ENCODE measurements at places on chromosomes 5 and 9.

DNA sequence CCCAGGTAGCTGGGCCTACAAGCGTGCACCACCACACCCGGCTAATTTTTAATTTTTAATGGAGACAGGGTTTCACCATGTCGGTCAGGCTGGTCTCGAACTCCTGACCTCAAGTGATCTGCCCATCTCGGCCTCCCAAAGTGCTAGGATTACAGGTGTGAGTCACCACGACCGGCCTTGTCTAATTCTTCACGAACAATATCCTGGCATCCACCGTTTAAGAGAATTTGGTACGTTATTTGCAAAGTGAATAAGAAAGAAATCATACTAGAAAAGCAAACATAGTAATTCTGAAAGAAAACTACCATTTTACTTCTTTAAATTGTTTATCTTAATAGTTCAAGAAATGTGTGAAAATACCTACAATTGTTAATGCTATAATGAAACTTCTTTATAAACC, 42.9 kb upstream of the TRIO start:
- no peak for DNase-seq

DNA sequence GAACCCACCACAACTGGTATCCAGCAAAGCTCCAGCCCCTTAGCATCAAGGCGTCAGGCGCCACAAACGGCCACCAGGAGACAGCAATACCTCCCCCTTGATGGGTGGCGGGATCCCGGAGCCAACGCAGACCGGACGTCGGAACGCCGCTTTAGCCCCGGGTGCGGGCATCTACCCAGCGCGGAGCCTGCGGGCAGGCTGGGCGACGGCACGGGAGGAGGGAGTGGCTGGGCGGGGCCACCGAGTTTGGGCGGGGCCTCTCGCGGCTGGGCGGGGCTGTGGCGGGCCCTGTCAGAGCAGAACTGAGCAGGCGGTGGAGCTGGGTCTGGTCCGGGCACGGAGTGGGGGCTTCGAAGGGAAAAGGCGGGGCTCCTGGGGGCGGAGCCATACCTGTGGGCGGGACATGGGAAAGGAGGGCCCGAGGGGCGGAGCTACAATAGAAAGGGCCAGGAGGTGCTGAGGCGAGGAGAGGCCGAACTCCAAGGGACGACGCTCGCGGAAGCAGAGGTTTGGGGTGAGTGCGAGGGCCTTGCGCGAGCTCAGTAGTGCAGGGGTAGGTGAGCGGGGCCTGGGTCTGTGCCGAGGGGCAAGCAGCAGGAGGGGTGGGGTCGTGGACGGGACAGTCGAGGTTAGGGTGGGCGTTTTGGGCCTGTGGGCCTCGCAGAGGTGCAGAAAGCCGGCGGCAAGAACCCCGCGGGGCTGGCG, 40.2 kb upstream of the GARNL3 start:
- DNase-seq: peak; percentile 87

- DNase-seq: peak; percentile 65
Measured at GRCh38 chr5:143402553-143403333, 743 bp downstream of the NR3C1 start.

DNA sequence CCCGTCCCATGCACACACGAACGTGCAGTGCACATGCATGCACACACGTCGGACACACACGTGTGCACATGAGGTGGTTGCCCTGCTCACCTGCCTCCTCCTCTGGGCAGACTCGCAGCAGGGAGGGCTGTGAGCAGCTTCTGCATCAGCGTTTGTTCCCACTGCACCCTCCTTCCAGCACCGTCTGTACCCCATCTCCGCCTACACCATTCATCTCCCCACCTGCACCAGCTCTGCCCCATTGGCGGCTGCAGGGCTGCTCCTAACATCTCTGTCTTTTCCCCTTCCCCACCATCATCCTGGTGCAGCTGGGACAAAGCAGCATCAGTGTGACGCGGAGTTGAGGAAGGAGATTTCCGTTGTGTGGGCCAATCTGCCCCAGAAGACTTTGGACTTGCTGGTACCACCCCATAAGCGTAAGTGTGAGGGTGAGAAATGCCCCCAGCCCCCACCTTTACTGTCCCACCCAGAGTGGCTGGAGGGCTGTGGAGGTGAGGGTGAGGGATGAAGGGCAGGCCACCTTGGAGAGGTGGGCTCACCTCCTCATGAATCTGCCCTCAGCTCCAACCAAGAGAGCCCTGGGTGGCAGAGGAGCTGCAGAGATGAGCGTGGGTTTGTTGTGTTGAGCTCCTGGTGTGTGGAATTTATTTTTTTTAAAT, 234.6 kb downstream of the CACNA1B start:
- no peak for DNase-seq

DNA sequence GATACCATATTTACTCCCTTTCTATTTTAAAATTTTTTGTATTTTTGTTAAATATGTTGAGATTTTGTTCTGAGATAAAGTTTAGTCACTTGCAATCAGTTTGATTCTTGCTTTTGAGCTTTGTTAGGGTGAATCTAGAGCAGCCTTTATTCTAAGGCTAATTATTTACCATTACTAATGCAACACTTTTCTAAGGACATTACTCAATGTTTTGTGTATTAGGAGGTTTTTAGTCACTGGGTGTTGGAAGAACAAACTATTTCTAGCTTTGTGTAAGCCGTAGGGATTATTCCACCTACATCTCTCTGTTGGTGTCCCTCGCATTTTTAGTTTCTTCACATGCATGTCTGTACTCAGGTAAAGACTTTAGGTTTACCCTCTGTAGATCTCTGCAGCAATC, 379.5 kb upstream of the CD180 start:
- no peak for DNase-seq

- DNase-seq: peak; percentile 90
Measured at GRCh38 chr9:137095664-137096517, 9.1 kb downstream of the MAN1B1 start.

- DNase-seq: no peak
Measured at GRCh38 chr5:169223595-169223953, 77.4 kb downstream of the SLIT3 start.

- DNase-seq: no peak
Measured at GRCh38 chr5:175483337-175483736, 5.0 kb downstream of the SFXN1 start.

DNA sequence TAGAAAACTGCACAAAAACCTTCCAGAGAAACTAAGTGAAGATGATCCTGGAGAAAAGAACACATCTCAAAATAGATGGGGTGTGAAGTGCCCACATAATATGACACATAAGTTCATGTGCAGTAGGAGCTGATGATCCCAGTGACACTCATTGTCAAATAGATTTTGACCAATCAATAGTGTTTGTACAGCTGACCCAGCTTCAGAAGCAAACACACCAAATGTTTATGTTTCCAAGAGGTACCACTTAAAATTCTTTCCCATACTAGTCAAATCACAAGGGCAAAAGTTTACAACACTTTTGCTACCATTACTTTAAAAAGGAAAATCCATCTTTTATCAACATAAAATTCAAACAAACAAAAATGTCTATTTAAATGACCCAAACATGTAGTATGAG, 175.0 kb downstream of the MLLT3 start:
- DNase-seq: no peak

GRCh38 chr5:80406980-80407734, 707 bp upstream of the ZFYVE16 start:
- peak; percentile 16 for DNase-seq

DNA sequence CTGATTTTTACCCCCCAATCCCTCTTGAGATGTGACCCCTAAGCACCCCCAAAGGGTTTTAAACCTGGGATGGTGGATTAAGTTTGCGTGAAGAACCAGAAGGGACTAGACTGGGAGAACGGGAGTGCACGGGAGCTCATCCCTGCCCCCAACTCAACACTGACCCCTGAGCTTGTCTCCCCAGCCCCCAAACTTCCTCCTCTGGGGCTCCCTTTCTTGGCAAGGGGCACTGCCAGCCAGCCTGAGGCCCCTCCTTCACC, 5.0 kb upstream of the SET start:
- DNase-seq: no peak

GRCh38 chr5:137136991-137137632, 362.0 kb downstream of the SPOCK1 start:
- no peak for DNase-seq

- no peak for DNase-seq
Measured at GRCh38 chr5:29367176-29367833, 1826.2 kb upstream of the CDH6 start.

- DNase-seq: no peak
Measured at GRCh38 chr5:26763215-26763614, 275.2 kb downstream of the CDH9 start.

DNA sequence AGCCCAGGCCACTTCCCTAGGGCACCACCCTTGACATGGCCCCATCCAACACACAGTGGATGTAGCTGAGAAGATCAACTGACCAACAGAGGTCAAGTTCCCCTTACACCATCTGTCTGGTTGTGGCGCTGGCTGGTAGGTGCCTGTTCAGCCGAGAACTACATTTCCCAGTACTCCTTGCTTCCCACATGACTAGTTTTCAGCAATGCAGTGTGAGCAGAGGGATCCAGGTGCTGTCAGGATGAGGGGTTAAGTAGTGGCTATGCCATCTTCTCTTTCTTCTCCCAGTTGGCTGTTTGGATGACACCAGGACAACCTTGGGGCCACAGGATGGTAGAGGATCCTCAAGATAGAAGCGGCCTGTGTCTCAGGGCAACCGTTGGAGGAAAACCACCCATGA, 48.6 kb upstream of the SH3PXD2B start:
- DNase-seq: no peak

DNA sequence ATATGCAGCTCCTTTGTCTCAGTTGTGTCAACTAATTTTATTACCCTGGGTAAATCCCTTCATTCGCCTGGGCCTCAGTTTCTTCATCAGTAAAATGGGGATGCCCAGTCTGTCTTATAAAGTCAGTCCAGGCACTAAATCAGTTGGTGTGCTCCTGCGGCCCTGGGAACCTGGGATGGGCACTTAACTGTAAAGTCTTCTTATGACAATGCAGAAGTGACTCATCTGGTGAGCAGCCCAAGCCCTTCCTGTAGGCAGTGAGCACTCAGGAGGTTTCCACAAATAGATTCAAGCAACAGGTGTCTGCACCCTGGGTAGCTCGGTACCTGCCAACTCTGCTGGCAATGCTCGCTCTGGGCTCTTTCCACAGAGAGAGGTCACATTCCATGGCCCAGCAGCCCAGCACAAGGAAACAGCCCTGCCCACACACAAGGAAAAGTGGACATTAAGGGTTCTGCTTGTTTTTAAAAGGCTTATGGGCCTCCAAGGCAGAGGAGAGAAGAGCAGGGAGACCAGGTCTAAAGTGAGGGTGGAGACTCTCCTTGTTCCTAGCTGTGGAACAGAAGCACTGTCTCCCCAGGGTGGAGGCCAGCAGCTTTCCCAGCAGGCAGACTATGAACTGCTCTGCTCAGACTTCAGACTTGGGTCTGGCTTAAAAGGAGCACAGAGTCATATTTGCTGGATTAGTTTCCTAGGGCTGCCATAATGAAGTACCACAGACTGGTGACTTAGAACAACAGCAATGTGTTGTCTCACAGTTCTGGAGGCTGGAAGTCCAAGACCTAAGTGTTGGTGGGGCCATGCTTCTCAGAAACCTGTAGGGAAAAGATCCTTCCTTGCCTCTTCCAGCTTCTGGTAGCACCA, 89.7 kb upstream of the ADRA1B start:
- no peak for DNase-seq

- no peak for DNase-seq
Measured at GRCh38 chr9:33355933-33356332, 46.4 kb downstream of the AQP7 start.

DNA sequence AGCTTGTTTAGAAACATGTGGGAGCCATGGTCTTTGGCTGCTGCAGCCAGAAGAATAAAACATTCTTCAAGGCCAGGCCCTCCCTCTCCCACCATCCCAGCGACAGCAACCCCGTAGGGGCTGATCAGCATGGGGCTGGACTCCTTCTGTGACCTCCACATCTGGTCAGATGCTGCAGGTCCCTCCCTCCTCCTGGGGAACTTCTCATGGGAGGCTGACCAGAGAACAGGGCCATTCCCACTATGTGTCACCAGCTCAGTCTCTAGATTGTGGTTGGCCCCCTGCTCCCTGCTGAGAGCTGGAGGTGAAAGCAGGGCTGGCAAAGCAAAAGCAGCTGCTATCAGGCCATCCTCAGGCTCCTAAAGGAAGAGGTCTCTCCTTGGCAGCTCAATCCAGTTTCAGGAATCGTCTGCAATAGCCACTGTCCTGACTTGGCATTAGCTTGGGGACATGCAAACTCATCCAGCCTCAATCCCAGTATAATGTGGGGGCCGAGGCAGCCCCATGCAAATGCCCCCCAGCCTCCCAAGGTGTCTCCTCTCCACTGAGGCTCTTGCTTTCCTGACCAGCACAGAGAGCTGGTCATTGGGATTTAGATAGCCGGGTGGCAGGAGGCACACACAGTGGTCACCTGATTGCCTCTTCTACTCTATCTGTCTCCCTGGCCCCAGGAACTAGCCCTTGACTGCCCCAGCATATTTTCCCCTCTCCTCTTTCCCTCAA, 81.5 kb downstream of the NRG2 start:
- no peak for DNase-seq

DNA sequence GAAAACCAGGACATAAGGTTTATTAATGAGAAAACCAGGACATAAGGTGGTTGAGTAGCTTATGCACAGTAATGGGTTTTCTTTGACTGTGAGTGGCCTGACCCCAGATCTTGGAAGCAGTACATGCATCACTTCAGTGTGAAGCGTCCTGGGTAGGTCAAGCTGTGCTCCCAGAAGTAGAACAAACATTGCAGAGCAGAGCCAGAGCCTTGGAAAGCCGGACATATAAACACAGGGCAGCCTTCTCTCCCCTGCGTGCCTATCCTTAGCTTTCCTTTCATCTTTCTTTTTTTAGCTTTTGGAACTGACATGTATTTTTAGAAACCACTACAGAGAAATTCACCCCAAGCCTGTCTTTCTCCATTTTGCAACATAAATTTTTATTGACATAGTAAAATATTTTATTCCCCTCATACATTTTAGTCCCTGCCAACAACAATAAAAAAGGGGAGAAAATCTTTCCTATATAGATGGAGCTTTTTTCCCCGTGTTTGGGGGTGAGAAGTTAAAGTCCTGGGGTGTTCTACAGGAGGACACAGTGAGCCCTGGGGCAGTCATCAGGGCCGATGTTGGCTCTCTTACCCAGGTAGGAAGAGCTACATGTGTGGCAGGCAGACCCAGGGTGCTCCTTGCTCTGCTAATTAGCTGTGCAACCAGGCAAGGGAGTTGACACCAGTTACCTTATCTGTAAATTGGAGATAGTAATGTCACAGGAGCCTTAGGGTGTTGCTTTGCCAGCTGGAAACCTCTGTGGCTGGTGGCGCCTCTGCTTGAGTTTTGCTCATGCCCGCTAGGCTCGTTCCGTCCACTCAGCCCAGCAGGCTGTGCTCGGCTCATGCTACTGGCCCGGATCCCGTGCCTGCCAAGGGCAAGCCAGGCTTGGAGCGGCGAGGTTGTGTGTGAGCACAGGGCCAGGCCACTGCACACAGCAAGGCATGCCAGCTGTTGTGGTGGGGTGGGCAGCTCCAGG, 389.6 kb downstream of the KDM4C start:
- no peak for DNase-seq

DNA sequence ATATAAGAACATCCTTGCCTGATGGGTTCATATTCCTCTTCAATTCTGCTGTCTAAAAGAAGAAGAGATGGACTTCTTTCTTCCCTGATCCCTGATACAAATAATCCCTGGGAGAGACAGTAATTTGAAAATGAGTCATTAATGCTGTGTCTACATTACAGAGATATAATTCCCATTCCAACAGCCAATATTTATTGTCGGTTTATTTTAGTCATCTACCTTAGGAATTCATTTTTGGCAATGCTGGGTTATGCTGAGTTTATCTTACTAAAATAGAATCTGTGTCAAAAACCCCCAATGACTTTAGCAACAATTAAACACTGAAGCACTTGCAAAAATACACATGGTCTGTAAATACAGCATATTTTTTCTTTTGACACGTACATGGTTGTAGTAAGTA, 23.9 kb downstream of the ZNF474 start:
- no peak for DNase-seq

GRCh38 chr5:108193021-108193795, 188.7 kb downstream of the FBXL17 start:
- DNase-seq: no peak

GRCh38 chr9:99262949-99263418, 40.9 kb downstream of the SEC61B start:
- no peak for DNase-seq

Measured in CD4-positive, alpha-beta T cell treated with Interleukin-17A for 4 hours (primary cell).